Activated naive CD4-positive, alpha-beta T cell treated with anti-CD3 and anti-CD28 coated beads, Interleukin-2, amount 10 ng/mL, durations not matched to agents 7 days and 5 days (primary cell): ENCODE measurements at places on chromosomes 5 and 9.
A peak's percentile ranks its signal among the peaks of the same experiment; 100 is the strongest.

DNA sequence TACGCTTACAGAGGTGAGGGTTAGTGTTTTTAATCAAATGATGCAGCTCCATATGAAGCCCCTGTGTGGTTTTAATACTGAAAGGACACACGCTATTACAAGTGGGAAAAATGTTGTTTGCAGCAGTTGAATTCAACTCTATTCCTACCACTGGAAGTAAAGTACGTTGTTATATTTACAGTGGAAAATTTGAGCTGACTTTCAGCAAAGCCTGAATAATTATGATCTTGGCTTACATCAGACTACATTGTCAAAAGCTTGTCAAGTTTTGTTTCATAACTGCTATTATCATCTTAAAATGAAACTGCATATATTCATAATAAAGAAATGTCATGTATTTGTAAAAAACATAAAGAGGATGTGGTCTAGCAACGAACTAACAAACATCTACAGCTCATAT, 818.5 kb downstream of the SEMA5A start:
- no peak for DNase-seq

GRCh38 chr5:77973253-77973609, 197.1 kb upstream of the TBCA start:
- DNase-seq, result no peak

DNA sequence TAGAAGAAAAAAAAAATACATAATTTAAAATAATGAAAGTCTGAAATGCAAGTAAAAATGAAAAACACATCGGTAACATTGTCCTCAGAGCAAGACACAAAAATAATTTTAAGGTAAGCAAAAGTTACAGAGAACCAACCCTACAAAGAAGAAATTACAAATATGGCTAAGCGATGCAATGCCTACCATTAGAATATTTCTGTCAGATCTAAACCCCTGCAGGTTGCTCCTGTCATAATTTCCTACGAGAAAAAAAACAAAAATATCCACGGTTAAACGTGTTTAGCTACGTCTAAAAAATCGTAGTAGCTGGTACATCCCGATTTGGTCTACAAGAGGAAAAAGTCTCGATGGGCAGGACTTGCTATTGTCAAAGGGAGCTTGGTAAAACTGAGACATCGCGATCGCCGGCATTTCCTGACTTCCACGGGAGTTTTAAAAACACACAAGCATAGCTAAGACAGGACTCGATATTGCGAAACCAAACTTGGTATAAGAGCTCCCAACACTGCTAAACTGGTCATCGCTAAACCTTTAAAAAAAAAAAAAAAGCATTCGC, 1.1 kb upstream of the ANXA2R start:
- DNase-seq, result peak; percentile 61

- DNase-seq, result no peak
Observed at GRCh38 chr5:94463739-94464138, 154.7 kb downstream of the KIAA0825 start.

- DNase-seq, result no peak
Observed at GRCh38 chr5:149999359-149999758, 1.1 kb downstream of the TIGD6 start.

DNA sequence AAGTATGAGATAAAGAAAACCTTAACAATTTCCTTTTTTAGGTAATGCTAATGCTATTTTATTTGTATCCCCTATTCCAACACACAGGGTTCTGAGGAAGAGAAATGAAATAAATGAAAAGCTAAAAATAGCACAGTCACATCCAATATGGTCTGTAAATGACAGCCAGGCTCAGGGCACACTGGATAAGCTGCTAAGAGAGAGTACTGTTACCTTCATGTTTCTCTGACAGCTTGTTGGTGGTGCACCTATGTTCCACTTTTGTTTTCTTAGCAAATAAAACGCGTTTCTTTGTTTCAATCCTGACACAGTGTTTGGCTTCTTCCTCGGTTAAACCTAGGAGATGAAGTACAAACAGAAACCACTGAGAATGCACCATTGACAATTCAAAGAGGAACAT, 41.3 kb downstream of the C6 start:
- no peak for DNase-seq

GRCh38 chr9:98665501-98665900, 43.2 kb downstream of the GABBR2 start:
- no peak for DNase-seq
